ENCODE measurements at places on chromosomes 11 and 22. TPM values are rescaled to one million over a fixed set of nuclear protein-coding genes. Genes with fewer than 3 reads are reported as not detected.

- DNase-seq = no peak
- no peaks in the 10 kb centered on the region for H3K4me1 ChIP-seq
- H3K27ac ChIP-seq = no peak overlapping the region
- H3K27me3 ChIP-seq = no peaks in the 10 kb centered on the region
- H3K4me3 ChIP-seq = no peak overlapping the region
Measured at GRCh38 chr11:104095791-104096190, 59.4 kb downstream of the DDI1 start.

GRCh38 chr11:553988-554340, 6.6 kb downstream of the LMNTD2 start:
- no peak overlapping the region for H3K4me3 ChIP-seq
- no peak overlapping the region for H3K27ac ChIP-seq
- no peak for DNase-seq

GRCh38 chr22:25420925-25421904, 143.3 kb upstream of the GRK3 start:
- no peaks in the 10 kb centered on the region for H3K36me3 ChIP-seq
- peaks cover 10% of the 10 kb centered on the region for H3K27me3 ChIP-seq
- peaks cover 13% of the 10 kb centered on the region for H3K4me1 ChIP-seq

- no peaks in the 10 kb centered on the region for H3K4me1 ChIP-seq
- no peaks in the 10 kb centered on the region for H3K36me3 ChIP-seq
- no peaks in the 10 kb centered on the region for H3K27me3 ChIP-seq
- H3K27ac ChIP-seq = no peak overlapping the region
Measured at GRCh38 chr11:93517611-93518010, 25.6 kb downstream of the SMCO4 start.

SERHL2 gene
- 5.1 TPM for total RNA-seq

MUC6 gene
- not detected for total RNA-seq

DNA sequence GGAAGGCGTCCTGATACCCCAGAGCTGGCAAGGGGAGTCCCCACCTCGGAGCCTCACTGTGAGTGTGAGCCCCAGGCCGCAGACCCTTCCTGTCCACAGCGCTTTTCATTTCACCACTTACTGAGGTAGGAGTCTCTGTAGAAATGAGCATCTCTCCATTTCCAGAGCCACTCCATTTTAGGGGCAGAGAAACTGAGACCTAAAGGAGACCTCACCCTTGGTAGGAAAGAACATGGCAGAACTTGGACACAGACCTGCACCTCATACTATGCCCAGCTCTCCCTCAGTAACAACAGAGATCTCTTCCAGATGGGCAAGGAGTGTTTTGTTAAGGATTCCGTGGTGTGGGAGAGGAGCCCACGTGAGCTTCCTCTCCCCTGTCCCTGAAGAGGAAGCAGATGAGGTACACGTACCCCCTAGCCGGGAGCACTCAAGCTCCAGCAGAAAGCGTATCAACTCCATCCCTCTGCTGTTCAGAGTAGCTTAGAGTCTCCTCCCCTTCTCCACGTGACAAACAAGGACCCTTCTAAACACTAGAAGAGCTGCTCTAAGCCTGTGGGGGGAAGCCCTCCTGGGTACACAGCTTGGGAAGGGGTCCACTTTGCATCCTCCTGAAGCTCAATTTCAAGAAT, 532 bp upstream of the VSIG2 start:
- H3K36me3 ChIP-seq = no peaks in the 10 kb centered on the region
- no peak for DNase-seq
- no peak overlapping the region for H3K4me3 ChIP-seq
- H3K27ac ChIP-seq = no peak overlapping the region
- peaks cover 23% of the 10 kb centered on the region for H3K4me1 ChIP-seq

GRCh38 chr11:83508804-83509203, 222.6 kb upstream of the CCDC90B start:
- H3K27me3 ChIP-seq = no peaks in the 10 kb centered on the region
- no peak overlapping the region for H3K27ac ChIP-seq

DNA sequence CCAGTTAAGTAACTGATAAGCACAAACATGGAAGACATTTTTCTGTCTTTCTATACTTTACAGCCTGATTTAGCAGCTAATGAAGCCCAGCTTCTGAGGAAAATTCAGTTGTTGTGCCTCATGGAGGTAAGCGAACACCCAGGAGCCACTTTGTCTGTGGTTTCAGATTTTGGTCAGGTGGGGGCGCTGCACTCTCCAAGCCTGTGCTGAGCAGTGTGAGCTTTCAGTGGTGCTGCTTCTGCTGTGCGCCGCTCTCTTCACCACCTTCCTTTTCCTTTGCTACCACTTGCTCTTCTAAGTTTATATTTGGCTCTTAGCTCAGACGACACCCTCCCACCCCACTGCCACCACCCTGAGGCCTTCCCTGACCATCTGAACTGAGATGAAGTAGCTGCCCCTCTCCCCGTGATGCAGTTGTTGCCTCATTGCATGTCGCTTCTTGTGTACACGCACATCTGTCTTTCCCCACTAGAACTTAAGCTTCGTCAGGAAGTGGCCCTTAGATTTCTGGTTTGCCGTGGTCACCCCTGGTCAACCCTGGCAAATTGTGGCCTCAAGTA, 14.0 kb downstream of the PSMD13 start:
- no peaks in the 10 kb centered on the region for H3K27me3 ChIP-seq
- no peak for DNase-seq
- peaks cover 48% of the 10 kb centered on the region for H3K36me3 ChIP-seq
- H3K27ac ChIP-seq = no peak overlapping the region
- H3K4me3 ChIP-seq = no peak overlapping the region

DNA sequence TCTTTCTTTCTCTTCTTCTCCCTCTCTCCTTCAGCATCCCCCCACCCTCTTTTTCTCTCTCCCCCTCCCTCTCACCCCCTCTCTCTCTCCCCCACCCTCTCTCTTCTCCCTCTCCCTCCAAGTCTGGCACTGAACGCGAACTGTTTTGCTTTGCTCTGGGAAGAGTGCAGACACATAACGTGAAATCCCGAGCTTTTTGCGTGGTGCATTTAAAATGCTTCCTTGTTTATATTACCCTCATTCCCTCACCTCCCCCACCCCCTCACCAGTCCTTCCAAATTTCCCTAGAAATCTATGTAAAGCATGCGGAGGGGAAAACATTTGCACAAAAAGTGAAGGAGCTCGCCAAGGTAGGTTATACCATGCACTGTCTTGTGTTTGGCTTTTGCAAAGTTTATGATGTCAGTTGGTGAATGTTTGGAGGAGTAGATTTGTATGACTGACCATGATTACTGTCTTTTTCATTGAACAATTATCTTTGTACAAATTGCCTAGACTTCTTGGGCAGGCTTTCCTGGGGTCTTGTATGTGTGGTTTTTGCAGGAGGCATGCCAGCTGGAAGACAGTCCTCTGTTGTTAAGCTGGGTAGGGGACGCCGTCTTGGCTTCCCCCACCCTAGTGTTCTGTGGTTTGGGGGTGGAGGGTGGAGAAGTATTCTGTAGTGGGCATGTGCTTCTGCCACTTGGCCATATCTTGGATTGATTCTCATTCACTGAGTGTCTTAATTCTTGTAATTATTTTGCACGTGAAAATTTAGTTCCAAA, 123.7 kb upstream of the HSD17B12 start:
- no peaks in the 10 kb centered on the region for H3K4me1 ChIP-seq
- no peak overlapping the region for H3K4me3 ChIP-seq
- H3K27me3 ChIP-seq = peaks cover 4% of the 10 kb centered on the region
- no peak overlapping the region for H3K27ac ChIP-seq
- H3K36me3 ChIP-seq = no peaks in the 10 kb centered on the region

GRCh38 chr11:61171907-61172306, 10.7 kb upstream of the VPS37C start:
- no peak overlapping the region for H3K4me3 ChIP-seq
- H3K27ac ChIP-seq = no peak overlapping the region
- no peaks in the 10 kb centered on the region for H3K36me3 ChIP-seq
- DNase-seq = no peak
- H3K27me3 ChIP-seq = no peaks in the 10 kb centered on the region

DNA sequence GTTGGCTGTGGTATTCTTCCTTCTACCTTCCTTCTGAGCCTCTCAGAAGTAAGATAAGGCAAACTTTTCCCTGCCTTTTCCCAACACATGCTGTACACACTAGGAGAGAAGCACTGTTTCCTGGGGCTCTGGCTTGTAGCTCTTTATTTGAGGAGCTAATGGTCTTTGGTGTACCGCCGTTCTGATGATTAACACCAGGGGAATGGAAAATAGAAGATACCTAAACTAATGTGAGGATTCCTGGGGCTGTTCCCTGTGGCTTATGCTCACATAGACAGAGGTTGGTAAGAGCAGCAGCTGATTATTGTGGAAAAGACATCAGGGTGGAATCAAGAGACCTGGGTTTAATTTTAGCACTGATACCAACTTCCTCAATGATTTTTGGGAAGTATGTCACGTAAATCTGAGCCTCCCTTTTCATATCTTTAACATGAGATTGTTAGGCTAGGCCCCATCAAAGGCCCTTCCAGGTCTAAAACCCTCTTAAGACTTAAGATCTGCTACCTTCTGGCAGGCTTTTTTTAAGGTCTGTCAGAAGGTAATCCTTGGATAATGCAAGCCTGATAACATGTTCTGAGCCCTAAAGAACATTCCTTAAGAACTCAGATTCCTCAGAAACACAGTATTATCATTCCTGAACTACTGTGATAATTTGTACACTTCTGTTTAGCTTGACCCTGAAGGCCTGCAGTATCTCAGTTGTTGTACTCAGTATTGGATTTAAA, 24.8 kb upstream of the RCE1 start:
- H3K36me3 ChIP-seq = no peaks in the 10 kb centered on the region
- H3K27ac ChIP-seq = no peak overlapping the region
- DNase-seq = no peak
- H3K4me3 ChIP-seq = no peak overlapping the region
- H3K27me3 ChIP-seq = no peaks in the 10 kb centered on the region
- H3K4me1 ChIP-seq = no peaks in the 10 kb centered on the region

CHRM1 gene
- total RNA-seq = 0.73 TPM

CSNK2A3 gene
- total RNA-seq = 1.4 TPM

NRGN gene
- 0.83 TPM for total RNA-seq

- no peak for DNase-seq
- H3K4me1 ChIP-seq = peaks cover 41% of the 10 kb centered on the region
Measured at GRCh38 chr11:2375341-2375853, 1.7 kb upstream of the CD81 start.

DNA sequence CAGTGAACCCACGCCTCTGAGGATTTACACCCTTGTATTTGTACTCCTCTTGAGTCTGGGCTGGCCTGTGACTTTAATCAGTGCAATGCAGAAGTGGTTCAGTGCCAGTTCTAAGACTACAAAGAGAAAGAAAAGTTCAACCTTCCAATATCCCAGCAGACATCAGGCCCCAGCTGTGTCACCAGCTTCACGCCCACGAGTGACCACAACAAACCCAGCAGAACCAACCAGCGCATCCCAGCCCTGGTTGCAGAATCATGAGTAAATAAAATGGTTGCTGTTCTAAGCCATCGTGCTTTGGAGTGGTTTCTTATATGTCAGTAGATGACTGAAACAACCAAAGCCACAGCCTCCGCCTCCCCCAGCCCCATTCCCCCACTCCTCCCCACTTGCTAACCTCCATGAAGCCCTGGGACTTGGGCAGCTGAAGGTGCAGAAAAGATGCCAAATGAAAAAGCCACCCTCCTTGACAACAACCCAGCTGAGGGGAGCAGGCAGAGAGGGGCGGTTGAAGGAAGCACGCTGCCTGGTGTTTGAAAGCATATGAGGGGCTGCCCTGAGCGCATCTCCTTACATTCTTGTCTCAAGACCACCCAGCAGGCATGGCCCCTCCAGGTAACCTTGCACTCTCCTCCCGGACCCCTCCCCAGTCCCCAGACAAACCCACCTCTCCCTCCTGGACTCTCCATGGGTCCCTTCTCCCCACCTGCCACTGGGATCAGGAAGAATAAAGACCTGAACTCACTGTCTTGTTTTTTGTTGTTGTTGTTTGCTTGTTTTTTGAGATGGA, 20.9 kb downstream of the TSKU start:
- no peak overlapping the region for H3K4me3 ChIP-seq
- H3K4me1 ChIP-seq = peaks cover 89% of the 10 kb centered on the region
- no peak for DNase-seq
- H3K36me3 ChIP-seq = no peaks in the 10 kb centered on the region

DNA sequence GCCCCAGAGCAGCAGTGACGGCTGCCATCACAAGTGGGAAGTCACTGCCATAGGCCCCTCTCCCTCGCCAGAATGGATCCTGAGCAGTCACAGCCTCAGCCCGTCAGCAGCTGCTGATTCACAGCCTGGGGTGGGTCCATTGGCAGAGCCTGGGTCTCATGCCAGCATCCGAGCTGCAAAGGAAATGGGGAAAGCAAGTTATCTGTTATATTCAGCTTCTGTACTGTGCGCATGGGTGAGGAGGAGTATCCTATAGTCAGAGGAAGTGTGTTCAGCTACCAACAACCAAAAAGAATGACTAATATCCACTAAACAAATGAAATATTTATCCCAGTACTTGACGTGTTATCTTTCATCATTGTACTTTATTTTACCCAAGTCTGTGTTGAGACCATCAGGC, 119.7 kb downstream of the RCN1 start:
- no peaks in the 10 kb centered on the region for H3K36me3 ChIP-seq
- DNase-seq = no peak
- no peak overlapping the region for H3K27ac ChIP-seq
- no peak overlapping the region for H3K4me3 ChIP-seq
- H3K4me1 ChIP-seq = no peaks in the 10 kb centered on the region
- H3K27me3 ChIP-seq = no peaks in the 10 kb centered on the region

GRCh38 chr11:18329196-18329870, 7.0 kb downstream of the GTF2H1 start:
- no peak for DNase-seq
- H3K27ac ChIP-seq = no peak overlapping the region
- H3K4me1 ChIP-seq = peaks cover 58% of the 10 kb centered on the region
- peaks cover 7% of the 10 kb centered on the region for H3K36me3 ChIP-seq
- H3K27me3 ChIP-seq = no peaks in the 10 kb centered on the region

KDM4D gene
- 0.47 TPM for total RNA-seq

TSPAN18 gene
- total RNA-seq = 0.80 TPM

RASGRP2 gene
- total RNA-seq = 13.2 TPM
